ENCODE measurements at places on chromosomes 4 and X. TPM values are rescaled to one million over a fixed set of nuclear protein-coding genes. Genes with fewer than 3 reads are reported as not detected.

GRCh38 chr4:77121736-77122240 is 35.2 kb upstream of the CCNG2 start:
- H3K27ac ChIP-seq = no peak overlapping the region
- no peaks in the 10 kb centered on the region for H3K36me3 ChIP-seq
- H3K27me3 ChIP-seq = no peaks in the 10 kb centered on the region
- H3K4me3 ChIP-seq = no peak overlapping the region
- peaks cover 14% of the 10 kb centered on the region for H3K4me1 ChIP-seq
- no peak for DNase-seq

- DNase-seq = no peak
- H3K4me3 ChIP-seq = no peak overlapping the region
- no peak overlapping the region for H3K27ac ChIP-seq
- no peaks in the 10 kb centered on the region for H3K36me3 ChIP-seq
- no peaks in the 10 kb centered on the region for H3K4me1 ChIP-seq
Measured at GRCh38 chr4:174332741-174333493, 49.2 kb downstream of the CEP44 start.

DNA sequence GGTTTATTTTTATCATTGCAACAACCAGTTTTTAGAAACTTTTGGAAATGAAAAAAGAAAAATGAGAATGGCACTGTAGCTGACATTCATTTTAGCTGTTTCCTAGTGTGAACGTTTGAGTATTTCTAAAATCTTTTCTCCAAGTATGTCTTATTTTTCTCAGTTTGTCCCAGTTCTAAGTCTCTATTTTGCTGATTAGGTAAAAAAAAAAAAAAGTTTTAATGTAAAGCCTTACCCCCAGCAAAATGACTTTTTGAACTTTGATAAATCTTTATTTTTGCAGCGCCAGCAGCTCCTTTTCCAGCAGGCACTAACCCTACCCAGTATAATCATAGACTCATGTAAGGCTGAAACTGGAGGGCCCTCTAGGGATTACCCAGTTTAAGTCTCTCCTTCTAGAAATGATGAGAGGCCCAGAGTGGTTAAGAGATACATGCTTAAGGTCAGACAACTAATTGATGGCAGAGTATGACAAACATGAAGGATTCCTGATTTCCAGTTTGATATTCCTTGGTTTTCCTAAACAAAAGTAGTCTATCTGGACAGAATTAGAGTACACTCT is 84.3 kb upstream of the SLC4A4 start:
- H3K4me1 ChIP-seq = no peaks in the 10 kb centered on the region
- no peak for DNase-seq
- H3K4me3 ChIP-seq = no peak overlapping the region
- H3K27ac ChIP-seq = no peak overlapping the region

GRCh38 chrX:97498093-97498492 is 614.4 kb downstream of the RPA4 start:
- no peak overlapping the region for H3K4me3 ChIP-seq
- no peak overlapping the region for H3K27ac ChIP-seq
- no peaks in the 10 kb centered on the region for H3K36me3 ChIP-seq
- H3K4me1 ChIP-seq = no peaks in the 10 kb centered on the region
- no peaks in the 10 kb centered on the region for H3K27me3 ChIP-seq

- H3K36me3 ChIP-seq = no peaks in the 10 kb centered on the region
- H3K4me3 ChIP-seq = no peak overlapping the region
- no peak for DNase-seq
- H3K4me1 ChIP-seq = no peaks in the 10 kb centered on the region
- H3K27ac ChIP-seq = no peak overlapping the region
Measured at GRCh38 chr4:37747772-37748330, 61.7 kb upstream of the RELL1 start.

GRCh38 chr4:158805635-158806471 is 37.0 kb downstream of the FNIP2 start:
- no peaks in the 10 kb centered on the region for H3K27me3 ChIP-seq
- H3K4me1 ChIP-seq = peaks cover 57% of the 10 kb centered on the region
- DNase-seq = peak; percentile 97
- H3K36me3 ChIP-seq = no peaks in the 10 kb centered on the region

- DNase-seq = no peak
- no peaks in the 10 kb centered on the region for H3K27me3 ChIP-seq
- no peaks in the 10 kb centered on the region for H3K4me1 ChIP-seq
- no peaks in the 10 kb centered on the region for H3K36me3 ChIP-seq
Measured at GRCh38 chr4:14783011-14783877, 219.0 kb upstream of the CPEB2 start.

DNA sequence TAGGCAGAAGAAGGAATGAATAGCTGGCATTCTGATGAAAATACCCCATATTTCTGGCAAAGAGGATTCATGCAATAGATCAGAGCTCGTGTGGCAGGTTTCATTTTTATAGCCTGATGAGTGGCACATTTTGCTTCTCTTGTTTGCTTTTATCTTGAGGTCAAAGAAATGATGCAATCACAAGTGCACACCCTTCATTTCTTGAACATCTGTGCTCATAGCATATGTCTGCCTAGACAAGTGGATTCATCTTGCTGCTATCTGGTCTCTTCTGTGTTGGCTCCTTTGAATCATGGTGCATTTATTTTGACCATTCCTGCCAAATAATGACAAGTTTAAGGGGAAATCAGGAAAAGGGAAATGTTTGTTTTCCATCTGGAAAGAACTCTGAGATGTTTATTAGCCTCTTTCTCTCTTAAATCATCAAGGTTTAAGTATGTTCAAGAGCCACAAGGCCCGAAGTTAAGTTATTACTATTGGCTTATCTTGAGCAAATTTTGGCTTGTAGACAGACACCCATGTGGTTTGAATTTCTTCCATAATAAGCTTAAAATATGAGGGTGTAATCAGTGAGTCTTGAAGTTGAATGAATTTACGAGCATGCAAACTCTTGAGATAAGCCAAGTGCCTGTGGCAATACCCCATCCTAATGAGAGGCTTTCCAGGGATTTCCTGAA is 59.3 kb upstream of the HS3ST1 start:
- H3K27me3 ChIP-seq = no peaks in the 10 kb centered on the region
- peak; percentile 42 for DNase-seq
- H3K27ac ChIP-seq = no peak overlapping the region
- no peaks in the 10 kb centered on the region for H3K36me3 ChIP-seq

GRCh38 chrX:141405486-141405852 is 163.2 kb upstream of the SPANXC start:
- no peaks in the 10 kb centered on the region for H3K36me3 ChIP-seq
- H3K27me3 ChIP-seq = no peaks in the 10 kb centered on the region
- no peak overlapping the region for H3K27ac ChIP-seq
- no peaks in the 10 kb centered on the region for H3K4me1 ChIP-seq

DNA sequence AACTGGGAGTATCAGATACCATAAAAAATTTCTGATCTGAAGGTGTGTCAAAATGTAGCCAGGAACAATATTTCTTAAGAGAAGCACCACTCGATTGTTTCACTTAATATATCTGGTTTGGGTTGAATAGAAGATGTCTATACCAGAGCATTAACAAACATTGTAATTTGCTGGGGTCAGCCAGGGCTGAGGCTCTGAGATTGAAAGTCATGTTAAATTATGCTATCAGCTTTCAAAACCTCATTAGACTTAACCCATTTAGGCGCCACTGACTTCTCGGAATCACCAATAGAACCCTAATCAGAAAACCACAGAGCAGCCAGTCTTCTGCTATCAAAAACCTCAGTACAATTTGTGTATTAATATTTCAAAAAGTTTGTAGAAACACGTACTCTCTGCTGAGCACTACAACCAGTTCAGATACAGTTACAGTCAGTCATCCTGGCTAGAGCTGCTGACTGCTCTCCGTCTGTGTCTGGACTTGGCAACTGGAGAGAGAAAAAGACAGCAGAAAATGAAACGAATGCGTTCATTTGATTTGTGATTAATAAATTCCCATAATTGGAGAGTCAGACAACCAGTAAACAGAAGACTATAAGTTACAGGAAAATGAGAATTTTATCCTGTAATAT is 848.6 kb upstream of the PABPC4L start:
- H3K4me1 ChIP-seq = no peaks in the 10 kb centered on the region
- H3K36me3 ChIP-seq = no peaks in the 10 kb centered on the region
- H3K27ac ChIP-seq = no peak overlapping the region
- no peaks in the 10 kb centered on the region for H3K27me3 ChIP-seq

DNA sequence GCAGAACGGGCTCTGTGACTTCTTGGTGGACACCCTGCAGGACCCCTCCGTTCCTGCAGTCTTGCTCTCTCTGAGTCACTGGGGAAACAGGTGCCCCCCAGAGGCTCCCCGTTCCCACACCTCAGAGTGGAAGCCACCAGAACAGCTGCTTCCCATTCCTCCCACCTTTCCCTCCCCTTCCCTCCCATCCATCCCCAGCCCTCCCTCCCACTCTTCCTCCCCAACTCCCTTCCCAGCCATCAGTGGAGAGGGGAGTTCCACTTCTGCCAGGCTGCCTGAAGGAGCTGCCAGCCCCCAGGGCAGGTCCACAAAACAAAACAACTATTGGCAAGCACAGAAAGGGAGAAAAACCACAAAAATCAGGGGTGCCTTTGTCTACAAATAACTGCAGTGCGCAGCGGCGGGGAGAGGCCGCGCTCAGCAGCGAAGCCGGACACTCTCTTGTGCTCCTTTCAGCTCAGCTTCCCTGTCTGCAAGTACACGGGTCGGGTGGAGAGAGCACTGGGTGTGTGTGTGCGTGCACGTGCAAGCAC is 8.1 kb downstream of the SSR4 start:
- H3K4me1 ChIP-seq = no peaks in the 10 kb centered on the region
- DNase-seq = no peak
- no peaks in the 10 kb centered on the region for H3K27me3 ChIP-seq
- peaks cover 9% of the 10 kb centered on the region for H3K36me3 ChIP-seq
- H3K27ac ChIP-seq = no peak overlapping the region
- no peak overlapping the region for H3K4me3 ChIP-seq

GRCh38 chrX:43640482-43640881 is 15.6 kb upstream of the MAOA start:
- H3K27ac ChIP-seq = peak overlapping the region; percentile 55
- peaks cover 9% of the 10 kb centered on the region for H3K4me1 ChIP-seq
- DNase-seq = peak; percentile 58
- no peaks in the 10 kb centered on the region for H3K36me3 ChIP-seq
- no peak overlapping the region for H3K4me3 ChIP-seq
- no peaks in the 10 kb centered on the region for H3K27me3 ChIP-seq

- no peaks in the 10 kb centered on the region for H3K4me1 ChIP-seq
- no peak for DNase-seq
- no peaks in the 10 kb centered on the region for H3K27me3 ChIP-seq
- H3K4me3 ChIP-seq = no peak overlapping the region
Measured at GRCh38 chr4:48575964-48576363, 85.9 kb downstream of the ZAR1 start.

GRCh38 chrX:17703201-17703600 is 34.1 kb upstream of the SCML1 start:
- DNase-seq = no peak
- no peak overlapping the region for H3K27ac ChIP-seq
- no peak overlapping the region for H3K4me3 ChIP-seq
- H3K27me3 ChIP-seq = no peaks in the 10 kb centered on the region
- no peaks in the 10 kb centered on the region for H3K4me1 ChIP-seq
- H3K36me3 ChIP-seq = no peaks in the 10 kb centered on the region

GRCh38 chrX:15356444-15356843 is 21.1 kb upstream of the PIGA start:
- H3K4me1 ChIP-seq = no peaks in the 10 kb centered on the region
- peak; percentile 11 for DNase-seq
- no peak overlapping the region for H3K27ac ChIP-seq
- no peak overlapping the region for H3K4me3 ChIP-seq
- H3K36me3 ChIP-seq = no peaks in the 10 kb centered on the region

- DNase-seq = peak; percentile 31
- peak overlapping the region; percentile 89 for H3K4me3 ChIP-seq
- H3K4me1 ChIP-seq = peaks cover 10% of the 10 kb centered on the region
- peak overlapping the region; percentile 89 for H3K27ac ChIP-seq
- no peaks in the 10 kb centered on the region for H3K36me3 ChIP-seq
- H3K27me3 ChIP-seq = no peaks in the 10 kb centered on the region
Measured at GRCh38 chr4:121697564-121697963, 784 bp upstream of the ANXA5 start.

- no peaks in the 10 kb centered on the region for H3K36me3 ChIP-seq
- H3K4me1 ChIP-seq = no peaks in the 10 kb centered on the region
- H3K27ac ChIP-seq = no peak overlapping the region
- no peak for DNase-seq
Measured at GRCh38 chrX:38055170-38055847, 49.0 kb downstream of the SYTL5 start.

DNA sequence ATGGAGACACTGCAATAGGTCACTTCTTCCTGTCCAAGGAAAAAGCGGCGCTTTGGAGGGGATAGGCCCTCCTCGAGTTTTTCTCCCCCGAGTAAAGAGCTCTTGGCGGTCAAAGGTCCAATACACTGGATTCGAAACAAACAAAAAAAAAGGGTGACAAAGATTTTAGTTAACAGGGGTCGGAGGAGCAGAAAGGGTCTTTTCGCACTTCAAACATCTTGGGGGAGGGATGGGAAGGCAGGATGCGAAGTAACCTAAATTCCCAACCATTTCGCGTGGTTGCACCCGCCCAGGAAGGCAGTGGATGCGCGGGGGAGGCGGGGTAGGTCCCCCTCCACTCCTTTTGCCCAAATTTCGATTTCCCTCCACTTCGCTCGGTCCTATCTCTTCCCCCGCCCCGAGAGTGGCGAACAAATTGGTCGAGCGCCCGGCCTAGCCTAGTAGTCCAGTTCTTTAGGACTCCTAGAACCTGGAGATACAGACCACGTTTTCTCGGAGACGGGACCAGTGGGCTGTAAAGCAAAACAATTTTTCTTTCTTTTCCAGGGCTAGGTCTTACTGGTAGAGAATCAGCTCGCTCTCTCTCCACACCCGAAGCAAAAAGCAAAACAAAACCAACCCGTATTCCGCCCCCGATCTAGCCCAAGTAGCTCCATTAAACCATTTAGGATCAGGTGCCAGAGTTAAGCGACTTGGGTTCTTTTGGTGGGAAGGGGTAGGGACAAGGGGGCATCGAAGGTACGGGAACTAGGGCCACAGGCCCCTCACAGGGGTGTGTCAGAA is 2.0 kb upstream of the STAG2 start:
- peak overlapping the region; percentile 75 for H3K4me3 ChIP-seq
- peak overlapping the region; percentile 97 for H3K27ac ChIP-seq
- no peaks in the 10 kb centered on the region for H3K4me1 ChIP-seq

DNA sequence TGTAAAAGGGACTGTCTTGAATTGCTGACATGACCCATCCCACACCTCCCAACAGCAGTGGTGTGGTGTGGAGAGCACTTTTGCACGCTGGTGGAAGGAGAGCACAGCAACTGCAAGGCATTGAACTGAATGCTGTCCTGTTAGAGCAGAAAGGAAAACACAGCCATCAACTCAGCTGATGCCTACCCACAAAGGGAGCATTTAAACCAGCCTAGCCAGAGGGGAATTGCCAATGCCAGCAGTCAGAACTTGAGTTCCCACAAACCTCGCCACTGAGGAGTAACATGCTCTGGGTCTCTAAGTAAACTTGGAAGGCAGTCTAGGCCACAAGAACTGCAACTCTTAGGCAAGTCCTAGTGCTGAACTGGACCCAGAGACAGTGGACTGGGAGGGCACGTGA is 31.9 kb downstream of the MAGED4 start:
- no peaks in the 10 kb centered on the region for H3K4me1 ChIP-seq
- no peak overlapping the region for H3K4me3 ChIP-seq
- DNase-seq = no peak
- H3K36me3 ChIP-seq = no peaks in the 10 kb centered on the region
- H3K27ac ChIP-seq = no peak overlapping the region

RELL1 gene
- polyA plus RNA-seq = 20.3 TPM

RAB9A gene
- polyA plus RNA-seq = 22.6 TPM

ARHGAP24 gene
- polyA plus RNA-seq = 6.7 TPM

SPARCL1 gene
- 154 TPM for polyA plus RNA-seq

TMEM185A gene
- 30.5 TPM for polyA plus RNA-seq

VGLL1 gene
- not detected for polyA plus RNA-seq

PCDH19 gene
- polyA plus RNA-seq = 1.5 TPM

PNPLA4 gene
- polyA plus RNA-seq = 16.1 TPM

SFRP2 gene
- 3.5 TPM for polyA plus RNA-seq

DCAF16 gene
- polyA plus RNA-seq = 45.2 TPM

PHKA1 gene
- polyA plus RNA-seq = 0.67 TPM

SPANXN4 gene
- polyA plus RNA-seq = not detected

CTAG1B gene
- not detected for polyA plus RNA-seq
